ENCODE measurements at places on chromosomes 7 and 10.

DNA sequence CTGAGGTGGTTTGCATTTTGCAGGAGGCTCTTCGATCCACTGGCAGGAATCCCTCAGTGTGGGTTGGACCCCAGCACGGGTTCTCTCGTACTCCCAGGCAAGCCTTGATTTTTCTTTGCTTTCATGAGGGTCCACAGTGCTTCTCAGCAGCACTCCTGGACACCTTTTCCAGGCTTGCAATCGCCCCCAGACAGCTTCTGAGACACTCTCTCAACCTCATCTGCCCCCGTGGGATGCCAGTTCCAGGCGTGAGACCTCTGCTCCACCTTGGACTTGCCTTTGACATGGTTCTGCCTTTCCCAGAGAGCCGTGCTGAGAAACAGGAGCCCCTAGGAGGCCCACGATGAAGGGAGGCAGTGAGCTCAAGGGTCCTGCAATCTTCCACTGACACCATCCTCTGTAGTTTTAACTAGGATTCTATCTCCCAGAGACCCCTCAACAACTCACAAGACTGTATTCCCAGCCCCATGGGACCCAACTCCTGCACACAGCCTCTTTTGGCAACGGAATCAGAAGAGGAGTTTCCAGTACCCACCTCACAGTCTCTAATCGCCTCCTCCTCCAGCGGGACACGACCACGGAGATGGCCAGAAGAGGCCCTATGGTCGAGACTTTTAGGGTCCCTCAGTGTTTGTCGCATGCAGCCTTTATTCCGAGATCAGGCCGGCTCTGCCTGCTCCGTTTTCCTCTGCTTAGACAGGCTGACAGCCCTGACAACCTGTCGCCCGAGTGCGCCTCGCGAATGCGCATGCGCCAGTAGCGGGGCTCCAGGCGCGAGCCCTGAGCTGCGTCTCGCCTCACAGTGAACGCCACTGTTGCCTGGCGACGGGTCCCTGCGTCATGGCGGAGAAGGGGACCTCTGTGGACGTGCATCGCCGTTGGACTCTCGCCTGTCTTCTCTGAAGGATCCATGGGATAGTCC lies 26.0 kb upstream of the ZNF273 start:
- DNase-seq: no peak

DNA sequence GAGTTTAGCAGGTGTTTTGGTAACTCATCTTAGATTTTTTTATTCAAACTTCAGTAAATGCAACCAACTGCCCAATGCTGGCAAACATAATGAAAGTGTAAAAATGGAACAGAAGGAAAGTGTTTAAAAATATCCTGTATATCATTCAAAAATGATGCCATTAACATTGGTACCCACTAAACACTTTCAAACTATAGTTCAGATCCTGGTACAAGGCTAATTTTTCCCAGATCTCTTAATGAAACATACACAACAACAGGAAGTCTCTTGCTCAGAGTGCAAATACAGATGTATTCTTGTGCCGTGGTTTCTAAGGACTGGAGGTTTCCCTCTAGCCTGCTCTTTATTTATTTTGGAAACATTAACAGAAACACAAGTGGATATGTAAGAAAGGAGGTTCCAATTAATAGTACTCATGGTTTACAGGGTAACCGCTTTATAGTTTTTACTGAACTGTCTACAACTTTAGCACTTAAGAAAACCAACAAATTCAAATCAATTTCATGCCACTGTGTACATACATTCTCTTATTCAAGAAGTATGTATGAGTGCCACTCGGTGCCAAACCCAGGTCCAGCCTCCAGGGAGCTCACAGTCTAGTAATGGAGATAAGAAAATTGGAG lies 176.0 kb upstream of the AKR1E2 start:
- DNase-seq: no peak

DNA sequence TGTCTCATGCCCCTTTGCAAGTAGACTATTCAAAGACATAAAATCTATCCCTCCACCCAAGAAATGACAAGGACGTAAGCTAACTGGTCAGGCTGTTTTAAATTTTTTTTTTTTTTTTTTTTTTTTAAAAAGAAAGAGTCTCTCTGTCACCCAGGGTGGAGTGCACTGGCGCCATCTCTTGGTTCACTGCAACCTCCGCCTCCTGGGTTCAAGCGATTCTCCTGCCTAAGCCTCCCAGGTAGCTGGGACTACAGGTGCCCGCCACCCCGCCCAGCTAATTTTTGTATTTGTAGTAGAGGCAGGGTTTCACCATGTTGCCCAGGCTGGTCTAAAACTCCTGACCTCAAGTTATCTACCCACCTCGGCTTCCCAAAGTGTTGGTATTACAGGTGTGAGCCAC lies 11.2 kb downstream of the TRA2A start:
- no peak for DNase-seq

DNA sequence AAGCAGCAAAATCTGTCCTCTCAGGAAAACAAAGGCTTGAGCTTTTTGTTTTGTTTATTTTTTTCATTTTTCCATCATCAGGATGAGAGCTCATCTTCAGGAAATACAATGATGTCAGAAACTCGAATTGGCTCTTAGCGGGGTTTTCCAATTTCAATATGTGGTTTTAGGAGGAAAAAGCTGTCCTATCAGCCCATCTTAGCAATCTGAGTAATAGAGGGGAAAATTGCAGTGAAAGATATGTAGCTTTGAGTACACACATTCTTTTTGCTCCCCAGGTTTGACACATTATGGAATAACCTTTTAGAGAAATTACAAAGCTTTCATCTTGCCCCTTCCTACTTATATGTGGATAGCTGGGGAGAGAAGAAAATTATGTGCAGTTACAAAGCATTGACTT lies 113.6 kb upstream of the MYO3A start:
- DNase-seq: no peak

DNA sequence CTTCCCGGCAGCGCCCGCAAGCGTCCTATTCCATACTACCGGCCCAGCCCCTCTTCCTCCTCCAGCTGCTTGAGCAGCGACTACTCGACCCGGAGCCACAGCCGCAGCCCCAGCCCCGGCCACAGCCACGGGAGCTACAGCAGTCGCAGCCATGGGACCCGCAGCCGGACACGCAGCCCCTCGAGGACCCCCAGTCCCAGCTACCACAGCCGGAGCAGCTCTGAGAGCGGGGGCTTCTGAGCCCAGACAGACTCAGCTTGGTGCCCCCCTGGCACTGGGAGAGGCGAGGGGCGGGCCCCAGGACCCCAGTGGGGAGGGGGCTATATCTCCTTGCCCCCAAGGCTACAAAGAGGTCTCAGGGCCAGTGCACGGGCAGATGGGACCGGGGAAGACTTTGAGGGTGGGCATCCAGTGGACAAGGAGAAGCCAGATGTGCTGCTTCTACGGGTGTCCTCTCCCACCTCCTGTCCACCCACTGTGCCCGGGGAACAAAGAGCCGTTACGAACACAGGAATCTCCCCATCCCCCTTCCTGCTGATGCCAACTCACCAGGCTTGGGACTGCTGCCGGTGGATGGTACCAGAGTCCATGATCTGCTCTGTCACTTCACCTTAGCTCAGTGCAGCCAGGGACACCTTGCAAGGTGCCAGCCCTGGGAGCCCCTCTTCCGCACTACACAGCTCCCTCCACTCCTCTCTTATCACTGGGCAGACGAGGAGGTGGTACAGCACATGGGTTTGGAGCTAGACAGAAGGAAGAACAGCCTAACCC lies 16.7 kb upstream of the HSPB1 start:
- no peak for DNase-seq

GRCh38 chr7:78594156-78594555 lies 795.6 kb downstream of the PHTF2 start:
- no peak for DNase-seq

GRCh38 chr7:11404355-11404754 lies 427.6 kb downstream of the THSD7A start:
- no peak for DNase-seq

- DNase-seq: no peak
Measured at GRCh38 chr7:99141841-99142726, 1.8 kb downstream of the SMURF1 start.

DNA sequence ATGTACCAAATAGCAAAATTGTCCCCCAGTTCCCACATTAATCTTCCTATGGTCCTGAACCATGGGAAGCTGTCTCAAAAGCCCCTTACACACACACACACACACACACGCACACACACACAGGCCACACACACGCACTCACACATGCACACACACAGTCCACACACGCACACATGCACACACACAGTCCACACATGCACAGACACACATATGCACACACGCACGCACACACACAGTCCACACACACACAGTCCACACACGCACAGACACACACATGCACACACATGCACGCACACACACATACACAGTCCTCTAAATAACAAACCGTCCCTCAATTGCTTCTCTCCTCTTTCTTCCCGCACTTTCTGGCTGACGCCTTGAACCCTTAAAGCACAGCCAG lies 265.3 kb downstream of the TCERG1L start:
- DNase-seq: no peak

DNA sequence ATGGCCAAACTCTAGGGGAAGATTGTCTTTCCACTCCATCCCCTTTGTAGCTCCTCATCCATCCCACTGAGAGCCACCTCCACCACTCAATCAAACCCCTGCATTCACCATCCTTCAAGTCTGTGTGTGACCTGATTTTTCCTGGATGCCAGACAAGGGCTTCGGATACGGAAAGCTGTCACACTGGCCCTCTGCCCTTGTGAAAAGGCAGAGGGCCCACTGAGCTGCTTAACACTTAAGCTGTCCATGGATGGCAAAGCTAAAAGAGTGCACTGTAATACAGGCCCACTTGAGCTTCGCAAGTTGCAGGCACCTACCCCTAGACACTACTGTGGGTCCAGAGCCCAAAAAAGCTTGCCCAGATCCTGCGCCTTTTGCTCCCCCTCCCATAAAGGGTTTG lies 237.2 kb downstream of the MAGI2 start:
- no peak for DNase-seq

DNA sequence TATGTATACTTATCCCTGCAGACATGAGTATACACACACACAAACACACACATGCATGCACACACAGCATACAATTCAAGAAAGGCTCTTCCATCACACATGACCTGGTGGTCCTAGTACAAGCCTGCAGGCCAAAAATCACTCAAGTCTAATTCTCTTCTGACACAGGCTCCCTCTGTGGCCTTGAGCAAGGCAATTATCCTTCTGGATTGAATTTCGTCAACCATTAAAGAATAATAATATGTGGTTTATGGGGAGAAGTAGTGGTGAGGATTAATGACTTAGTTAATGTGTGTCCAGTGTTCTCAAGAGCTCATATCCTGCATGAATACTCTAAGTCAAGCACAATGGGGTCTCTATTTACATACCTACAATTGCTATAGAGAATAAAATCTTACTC lies 161.8 kb upstream of the KIAA1217 start:
- DNase-seq: no peak

DNA sequence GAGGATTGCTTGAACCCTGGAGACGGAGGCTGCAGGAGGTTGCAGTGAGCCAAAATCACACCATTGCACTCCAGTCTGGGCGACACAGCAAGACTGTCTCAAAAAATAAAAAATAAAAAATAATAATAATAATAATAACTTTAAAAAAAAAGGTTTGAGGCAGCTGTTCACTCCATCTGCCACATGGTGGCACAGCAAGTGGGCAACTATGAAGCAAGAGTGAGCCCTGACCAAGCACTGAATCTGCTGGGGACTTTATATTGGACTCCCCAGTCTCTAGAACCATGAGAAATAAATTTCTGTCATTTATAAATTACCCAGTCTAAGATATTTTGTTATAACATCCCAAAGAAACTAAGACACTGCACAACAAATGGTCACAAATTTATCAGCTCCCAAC lies 14.6 kb upstream of the BRI3 start:
- no peak for DNase-seq

- DNase-seq: no peak
Measured at GRCh38 chr10:90306187-90306586, 551.7 kb downstream of the HTR7 start.

- DNase-seq: no peak
Measured at GRCh38 chr10:5555021-5555510, 30.3 kb downstream of the CALML3 start.

- no peak for DNase-seq
Measured at GRCh38 chr7:3897430-3898372, 596.6 kb downstream of the SDK1 start.

DNA sequence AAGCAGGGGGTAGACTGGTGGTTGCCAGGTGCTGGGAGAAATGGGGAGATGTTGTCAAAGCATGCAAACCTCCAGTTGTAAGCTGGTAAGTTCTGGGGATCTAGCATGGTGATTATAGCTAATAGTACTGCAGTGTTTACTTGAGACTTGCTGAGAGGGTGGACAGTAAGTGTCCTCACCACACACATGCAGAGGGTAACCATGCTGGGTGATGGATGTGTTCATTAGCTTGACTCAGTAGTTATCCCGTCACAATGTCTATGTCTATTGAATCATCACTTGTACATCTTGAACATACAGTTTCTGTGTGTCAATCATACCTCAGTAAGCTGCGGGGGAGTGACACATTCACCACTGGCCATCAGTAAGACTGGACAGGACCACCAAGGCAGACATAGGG lies 42.1 kb downstream of the GSDME start:
- no peak for DNase-seq

- DNase-seq: no peak
Measured at GRCh38 chr7:137891016-137891655, 44.4 kb upstream of the DGKI start.

DNA sequence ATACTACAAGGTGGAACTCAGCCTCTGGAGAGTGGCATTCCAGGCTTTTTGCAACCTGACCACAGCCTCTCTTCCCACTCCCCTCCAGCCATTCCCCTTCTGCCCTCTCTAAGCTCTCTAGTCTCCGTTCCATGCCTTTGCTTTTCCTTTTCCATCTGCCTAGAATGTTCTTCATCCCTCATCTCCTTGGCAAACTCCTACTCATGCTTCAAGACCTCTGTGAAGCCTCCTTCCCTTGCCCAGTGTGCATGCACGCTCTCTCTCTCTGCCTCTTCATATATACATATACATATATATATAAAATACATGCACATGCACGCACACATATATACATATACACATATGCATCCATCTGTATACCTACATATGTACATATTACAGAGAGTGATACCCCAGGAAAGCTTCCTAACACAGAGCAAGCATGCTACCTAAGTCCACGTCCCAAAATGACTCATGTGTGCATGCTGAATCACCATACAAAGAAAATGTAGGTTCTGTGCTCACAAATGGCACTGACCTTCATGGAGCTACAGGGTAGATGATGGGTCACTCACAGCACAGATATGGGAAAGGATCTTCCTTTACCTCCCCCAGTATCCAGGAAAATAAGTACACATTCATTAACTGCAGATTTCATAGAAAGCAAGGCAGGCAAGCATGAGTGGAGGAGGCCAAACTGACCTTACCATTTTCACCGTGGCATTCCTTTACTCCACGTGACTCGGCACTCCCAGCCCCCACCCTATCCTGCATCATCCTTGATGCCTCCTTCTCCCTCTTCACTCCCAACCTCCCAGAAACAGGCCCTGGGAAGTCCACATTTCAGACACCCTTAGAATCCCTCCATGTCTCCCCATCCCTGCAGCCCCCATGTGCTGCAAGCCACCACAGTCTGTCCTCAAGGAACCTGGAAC lies 238.4 kb upstream of the ZMIZ1 start:
- no peak for DNase-seq

DNA sequence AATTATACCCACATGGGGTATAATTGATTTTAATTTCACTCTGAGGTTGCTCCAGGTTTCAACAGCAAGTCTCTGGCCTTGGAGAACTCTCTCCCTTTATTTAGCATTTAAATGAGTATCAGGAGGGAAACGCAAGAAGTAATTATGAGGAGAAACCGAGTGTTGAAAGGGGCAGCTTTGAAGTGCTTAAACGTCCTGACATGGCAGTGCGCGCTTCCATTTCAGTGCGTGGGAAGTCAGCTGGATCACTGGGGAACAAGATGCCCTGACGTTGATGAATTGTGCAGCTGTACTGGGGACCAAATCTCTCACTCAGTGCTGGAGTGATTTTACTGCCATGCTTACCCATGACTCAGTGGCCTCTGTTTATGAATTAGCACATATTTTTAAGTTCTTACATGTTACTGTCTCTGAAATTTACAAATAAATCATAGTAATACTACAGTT lies 106.0 kb upstream of the PRR15 start:
- DNase-seq: peak; percentile 47

All from GM04503 (cell line).